Left lung (tissue), 14 donors: ENCODE measurements at places on chromosomes 13 and 19. TPM values are rescaled to one million over a fixed set of nuclear protein-coding genes. Genes with fewer than 3 reads are reported as not detected.
A peak's percentile ranks its signal among the peaks of the same experiment; 100 is the strongest.

The NBEA gene
- total RNA-seq = 7.1 TPM

DNA sequence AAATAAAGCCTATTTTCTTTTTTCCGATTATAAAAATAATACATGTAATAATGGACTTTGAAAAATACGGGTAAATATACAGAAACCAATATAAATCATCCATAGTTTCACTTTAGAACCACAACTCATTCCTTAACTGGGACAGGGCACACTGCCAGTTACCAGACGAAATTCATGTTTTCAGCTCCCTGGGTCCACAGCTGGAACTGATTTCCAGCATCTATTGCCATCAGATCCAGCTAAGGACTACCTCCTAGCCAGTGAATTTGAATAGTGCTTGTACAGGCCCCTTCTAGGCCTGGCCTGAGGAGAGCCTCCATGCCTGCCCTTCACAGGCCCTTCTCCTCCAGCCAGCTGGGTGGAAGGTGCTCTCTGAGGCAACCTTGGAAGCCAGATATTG, 30.0 kb upstream of the ATP12A start:
- DNase-seq = no peak

DNA sequence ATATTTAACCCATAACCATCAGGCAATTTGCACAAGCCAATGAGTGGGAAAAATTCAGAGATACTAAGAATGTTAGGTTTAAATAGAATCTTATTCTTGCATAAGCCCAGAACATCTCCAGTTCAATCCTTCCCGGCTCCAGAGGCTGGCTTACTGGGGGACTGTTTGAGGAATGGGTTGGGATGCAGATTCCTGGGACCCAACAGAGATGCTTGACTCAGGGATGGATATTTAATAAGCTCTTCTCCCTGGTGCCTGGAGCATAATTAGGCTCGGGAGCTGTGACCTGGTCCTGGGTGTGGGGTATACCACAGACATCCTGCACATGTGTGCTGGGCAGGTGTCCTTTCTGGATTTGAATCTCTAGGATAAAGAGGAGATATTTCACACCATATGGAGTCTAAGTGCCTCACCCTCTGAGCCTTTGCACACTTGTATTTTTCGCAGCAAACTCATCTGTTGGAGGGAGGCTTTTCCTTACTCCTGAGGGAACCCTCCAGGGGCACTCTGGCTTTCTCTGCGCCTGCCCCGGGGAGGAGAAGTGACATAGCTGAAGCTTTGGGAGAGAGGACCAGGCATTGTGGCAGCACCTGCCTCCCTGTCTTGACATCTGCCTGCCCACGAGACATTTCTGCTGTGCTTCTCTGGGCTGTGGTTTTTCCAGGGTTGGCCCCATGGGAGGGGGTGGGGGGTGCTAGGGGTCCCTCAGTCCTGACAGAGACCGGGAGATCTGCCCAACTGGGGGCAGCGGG, 36.1 kb upstream of the ANKRD10 start:
- no peak for DNase-seq

DNA sequence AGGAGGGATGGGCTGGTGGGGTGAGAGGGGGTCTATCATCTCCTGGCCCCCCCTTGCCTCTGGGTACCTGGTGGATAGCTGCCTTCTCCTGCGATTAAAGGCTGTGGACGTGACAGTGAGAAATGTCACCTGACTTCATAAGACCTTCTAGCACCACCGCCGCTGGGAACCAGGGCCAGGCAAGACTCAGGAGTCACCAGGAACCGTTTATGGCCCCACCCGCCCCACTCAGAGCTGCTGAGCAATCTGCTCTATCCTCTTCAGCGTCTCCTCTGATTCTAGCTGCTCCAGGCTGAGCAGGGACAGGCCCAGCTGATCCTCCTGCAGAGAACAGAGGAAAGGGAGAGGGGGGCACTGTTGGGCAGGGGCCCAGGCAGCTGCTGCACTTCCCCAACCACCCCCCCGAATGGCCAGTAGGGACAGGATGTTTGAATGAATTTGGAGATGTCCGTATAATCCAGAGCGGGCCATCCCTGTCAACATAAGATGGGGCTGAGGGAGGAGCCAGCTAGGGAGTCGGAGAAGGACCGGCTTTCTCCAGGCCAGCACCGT, 10.9 kb downstream of the KLC3 start:
- no peak for DNase-seq

The IFNL1 gene
- total RNA-seq = not detected

DNA sequence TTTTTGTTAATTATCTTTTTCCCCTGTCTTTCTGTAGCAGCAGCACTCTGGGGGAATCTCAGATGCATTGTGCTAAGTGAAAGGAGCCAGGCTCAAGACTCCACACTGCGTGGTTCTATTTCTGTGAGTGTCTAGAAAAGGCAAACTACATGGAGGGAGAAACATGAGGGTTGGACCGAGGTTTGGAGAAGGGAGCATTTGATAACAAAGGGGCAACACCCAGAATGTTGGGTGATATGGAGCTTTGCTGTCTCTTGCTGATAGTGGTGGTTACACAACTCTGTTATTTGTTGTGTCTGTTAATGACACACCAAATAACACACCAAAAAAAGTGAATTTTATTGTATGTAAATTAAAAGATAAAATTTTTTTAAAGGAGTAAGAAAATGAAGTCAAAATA, 107.8 kb downstream of the COL4A2 start:
- no peak for DNase-seq

The KCNN4 gene
- 9.6 TPM for total RNA-seq

- DNase-seq = no peak
Measured at GRCh38 chr13:108113407-108113806, 101.9 kb downstream of the LIG4 start.

The LIM2 gene
- total RNA-seq = not detected

GRCh38 chr19:49911381-49912145, 14.9 kb upstream of the IL4I1 start:
- DNase-seq = no peak

The SACS gene
- total RNA-seq = 11.5 TPM

DNA sequence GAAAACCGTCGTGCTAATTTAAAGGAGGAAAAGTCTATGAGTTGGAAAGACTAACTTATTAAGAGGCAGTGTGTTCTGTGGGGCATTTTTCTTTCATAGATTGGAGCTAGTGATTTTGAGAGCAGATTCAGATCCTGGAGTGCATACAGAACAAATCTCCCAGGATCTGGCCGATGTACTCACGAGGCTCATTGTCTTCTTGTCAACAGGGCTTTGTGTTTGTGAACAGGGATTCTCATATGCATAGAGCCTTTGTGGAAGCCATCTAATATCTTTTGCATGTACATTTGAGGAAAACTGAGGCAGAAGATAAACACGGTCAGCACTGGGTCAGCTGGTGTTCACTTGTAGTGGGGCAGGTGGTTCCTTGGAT, 482.9 kb upstream of the TSHZ3 start:
- DNase-seq = no peak

The FFAR2 gene
- total RNA-seq = 0.85 TPM

DNA sequence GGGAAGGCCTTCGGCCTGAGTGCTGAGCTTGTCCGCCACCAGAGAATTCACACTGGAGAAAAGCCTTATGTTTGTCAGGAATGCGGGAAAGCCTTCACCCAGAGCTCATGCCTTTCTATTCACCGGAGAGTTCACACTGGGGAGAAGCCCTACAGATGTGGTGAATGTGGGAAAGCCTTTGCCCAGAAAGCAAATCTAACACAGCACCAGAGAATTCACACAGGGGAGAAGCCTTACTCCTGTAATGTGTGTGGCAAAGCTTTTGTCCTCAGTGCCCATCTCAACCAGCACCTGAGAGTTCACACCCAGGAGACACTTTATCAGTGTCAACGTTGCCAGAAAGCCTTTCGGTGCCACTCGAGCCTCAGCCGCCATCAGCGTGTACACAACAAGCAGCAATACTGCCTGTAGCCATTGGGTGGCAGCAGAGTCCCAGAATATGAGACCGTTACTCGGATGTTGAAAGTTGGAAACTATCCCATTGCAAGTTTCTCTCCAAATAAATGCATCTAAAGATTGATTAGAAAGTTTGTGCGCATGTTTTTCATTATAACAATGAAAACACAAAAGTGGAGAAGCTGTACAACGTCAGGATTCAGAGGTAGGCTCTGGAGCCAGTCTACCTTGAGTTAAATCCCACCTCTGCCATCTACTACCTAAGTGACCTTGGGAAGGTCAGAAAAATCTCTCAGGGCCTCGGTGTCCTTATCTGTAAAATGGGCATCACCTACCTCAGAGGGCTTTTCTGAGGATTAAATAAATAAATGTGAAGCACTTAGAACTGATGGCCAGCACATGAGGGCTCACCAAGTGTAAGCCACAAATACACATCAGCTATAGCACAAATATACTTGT, 21.1 kb downstream of the ZNF473 start:
- peak; percentile 63 for DNase-seq
